ENCODE measurements at places on chromosomes 2 and 18. TPM values are rescaled to one million over a fixed set of nuclear protein-coding genes. Genes with fewer than 3 reads are reported as not detected.

Gene ANKRD23
- total RNA-seq = 1.3 TPM

Gene ADRA2B
- not detected for total RNA-seq

Gene METTL4
- total RNA-seq = 6.1 TPM

Gene DCC
- total RNA-seq = under 0.01 TPM

Gene EVX2
- total RNA-seq = not detected

All from placental pericyte (primary cell).